Retinal pigment epithelial cell (primary cell): ENCODE measurements at places on chromosomes 7 and 10.

- DNase-seq: peak; percentile 96
Measured at GRCh38 chr7:139731802-139732470, 45.9 kb downstream of the HIPK2 start.

- no peak for DNase-seq
Measured at GRCh38 chr7:80941208-80941758, 22.4 kb upstream of the SEMA3C start.

DNA sequence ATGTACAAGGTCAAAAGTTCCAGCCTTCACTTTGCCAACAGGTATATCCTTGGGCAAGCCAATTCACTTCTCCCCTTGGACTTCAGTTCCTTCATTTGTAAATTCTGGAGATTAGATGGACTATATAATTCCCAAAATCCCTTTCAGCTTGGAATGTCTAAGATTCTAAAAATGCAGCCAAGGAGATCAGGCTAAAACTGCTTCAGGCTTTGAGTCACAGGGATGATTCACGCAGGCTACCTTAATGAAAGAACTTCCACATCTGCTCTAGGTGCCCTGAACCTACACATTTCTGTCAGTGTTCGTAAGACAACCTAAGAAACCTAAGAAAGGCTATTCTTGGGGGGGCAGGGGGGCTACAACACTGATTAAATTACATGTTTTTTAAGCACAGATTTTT, 7.1 kb downstream of the CPVL start:
- DNase-seq: peak; percentile 51

GRCh38 chr10:73552819-73553715, 38.1 kb downstream of the USP54 start:
- DNase-seq: no peak
